Stimulated activated CD8-positive, alpha-beta memory T cell treated with anti-CD3 and anti-CD28 coated beads, Interleukin-15, amount 100 ng/mL, for 1 hour (primary cell): ENCODE measurements at places on chromosomes 1 and 21.

- DNase-seq, result no peak
These were observed 118.1 kb downstream of the DTL start for GRCh38 chr1:212153635-212154034.

GRCh38 chr1:177789956-177790355 lies 179.9 kb downstream of the SEC16B start:
- DNase-seq, result no peak

DNA sequence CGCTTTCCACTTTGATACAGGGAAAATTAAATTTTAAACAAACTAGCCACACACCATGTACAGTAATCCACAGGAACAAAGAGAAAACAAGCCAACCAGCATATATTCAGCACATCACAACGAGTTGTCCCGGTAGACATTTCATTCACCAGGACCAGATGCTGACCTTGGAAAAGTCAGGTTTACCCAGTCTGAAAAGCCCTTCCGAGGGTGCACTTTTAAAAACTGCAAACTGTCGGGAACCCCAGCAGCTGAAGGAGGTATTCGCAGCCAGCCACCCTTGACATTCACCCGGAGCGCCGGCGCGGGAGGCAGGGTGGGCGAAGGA lies 1.2 kb downstream of the MCOLN3 start:
- no peak for DNase-seq

DNA sequence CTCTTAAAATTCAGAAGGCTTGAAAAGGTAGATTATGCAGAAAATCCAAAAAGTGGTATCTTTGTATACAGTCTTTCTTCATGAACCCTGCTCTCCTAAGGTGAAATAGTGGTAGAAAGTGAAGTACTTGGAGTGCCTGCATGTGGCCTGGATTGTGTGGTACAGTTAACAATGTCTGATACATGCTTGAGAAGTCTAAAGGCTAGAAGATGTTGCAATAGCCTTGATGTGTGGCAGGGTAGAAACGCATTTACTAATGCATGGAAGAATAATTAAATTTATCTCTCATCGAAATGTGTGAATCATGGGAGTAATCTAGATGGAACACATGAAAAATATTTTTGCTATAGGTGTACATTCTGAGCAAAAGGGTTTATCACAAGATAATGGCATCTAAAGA lies 1632.3 kb upstream of the B3GALT2 start:
- no peak for DNase-seq

GRCh38 chr1:68254667-68255226 lies 22.4 kb upstream of the WLS start:
- DNase-seq, result no peak

DNA sequence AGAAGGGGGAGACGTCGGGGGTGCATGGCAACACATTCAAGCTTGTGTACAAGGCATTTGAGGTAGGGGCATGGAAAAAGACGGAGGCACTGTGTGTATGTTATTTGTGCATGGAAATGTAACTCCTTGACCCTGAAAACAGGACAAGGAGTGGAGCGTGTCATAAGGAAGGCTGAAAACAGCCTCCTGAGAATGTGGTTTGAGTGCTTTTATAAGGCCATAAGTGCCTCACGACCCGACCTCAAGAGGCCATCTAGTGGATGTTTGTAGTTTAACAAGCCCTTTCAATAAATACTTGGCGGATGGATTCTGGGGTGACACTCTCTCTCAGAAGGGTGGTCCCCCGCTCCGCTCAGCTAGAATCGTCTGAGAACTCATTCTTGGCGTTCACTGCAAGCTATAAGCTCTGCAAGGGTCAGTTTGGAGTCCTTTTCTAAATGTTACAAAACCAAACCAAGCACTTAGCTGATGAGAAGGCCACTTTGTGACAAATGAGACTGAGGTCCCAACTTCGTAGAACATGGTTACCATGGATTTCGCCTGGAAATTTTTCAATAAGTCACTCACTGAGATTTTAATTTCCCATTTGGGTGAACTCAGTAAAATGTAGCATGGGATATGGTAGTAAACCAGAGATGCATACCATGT lies 38.8 kb upstream of the CLCA4 start:
- no peak for DNase-seq

GRCh38 chr1:111730706-111731105 lies 8.5 kb downstream of the INKA2 start:
- DNase-seq, result no peak

GRCh38 chr1:188237573-188238348 lies 1409.0 kb downstream of the PLA2G4A start:
- DNase-seq, result no peak

DNA sequence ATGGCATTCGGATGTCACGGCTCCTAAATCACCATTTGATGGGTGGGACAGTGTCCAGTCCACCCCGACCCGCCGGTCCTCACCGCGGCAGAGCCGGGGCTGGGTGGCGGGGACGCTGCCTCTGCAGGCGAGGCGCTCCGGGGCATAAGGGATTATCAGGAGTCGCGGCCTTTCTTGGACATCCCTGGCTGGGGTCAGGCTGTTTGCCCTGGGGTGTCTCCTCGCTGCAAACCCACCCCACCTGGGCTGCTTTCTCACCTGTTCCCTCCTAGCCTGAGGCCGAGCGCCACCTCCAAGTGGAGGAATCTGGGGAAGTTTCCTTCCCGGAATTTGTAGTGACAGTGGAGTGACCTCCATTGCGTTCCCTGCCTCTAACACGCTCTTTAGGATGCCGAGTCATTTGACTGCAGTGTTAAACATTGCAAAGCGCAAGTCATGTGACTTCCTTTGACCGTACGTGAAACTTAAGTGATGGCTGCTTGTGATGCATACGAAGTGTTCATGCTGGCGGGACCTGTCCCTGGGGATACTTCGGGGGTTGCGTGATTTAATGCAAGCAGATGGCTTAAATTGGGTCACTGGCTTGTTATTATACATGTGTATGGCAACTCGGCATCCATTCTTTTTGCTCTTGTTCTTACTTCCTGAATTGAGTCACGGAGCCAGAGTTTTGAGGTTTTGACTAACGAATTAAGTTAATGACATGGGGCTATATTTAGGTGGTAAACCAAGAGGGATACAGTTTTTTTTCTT lies 536 bp downstream of the LGALS8 start:
- peak; percentile 27 for DNase-seq

DNA sequence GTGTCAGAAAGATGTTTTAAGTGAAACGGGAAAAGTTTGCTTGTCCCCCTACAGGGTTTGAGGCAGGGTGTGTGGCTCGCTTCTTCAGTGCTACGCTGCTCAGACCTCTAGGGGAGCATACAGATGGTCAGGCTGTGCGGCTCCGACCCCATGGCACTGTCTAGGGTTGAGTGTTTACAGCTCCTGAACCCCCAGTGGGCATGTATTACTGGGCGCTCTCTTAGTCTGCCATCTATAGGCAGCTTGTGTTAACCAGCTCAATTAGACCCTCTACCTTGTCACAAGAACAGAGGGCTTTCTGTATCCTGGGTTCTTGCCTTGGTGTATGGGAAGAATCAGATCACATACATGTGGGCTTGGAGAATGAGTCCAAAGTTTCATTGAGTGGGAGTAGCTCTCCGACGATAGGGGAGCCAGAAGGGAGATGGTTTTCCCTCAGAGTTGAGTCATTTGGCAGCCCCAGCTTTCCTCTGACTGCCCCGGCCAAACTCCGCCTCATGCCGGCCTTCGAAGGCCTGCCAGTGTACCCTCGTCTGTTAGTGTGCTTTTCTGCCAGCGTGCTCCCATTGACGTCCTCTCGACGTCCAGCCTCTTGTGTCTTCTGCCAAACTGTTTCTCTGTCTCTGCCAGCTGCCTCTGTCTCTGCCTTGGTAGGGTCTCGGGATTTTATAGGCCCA lies 38.6 kb upstream of the ADGRL4 start:
- no peak for DNase-seq

DNA sequence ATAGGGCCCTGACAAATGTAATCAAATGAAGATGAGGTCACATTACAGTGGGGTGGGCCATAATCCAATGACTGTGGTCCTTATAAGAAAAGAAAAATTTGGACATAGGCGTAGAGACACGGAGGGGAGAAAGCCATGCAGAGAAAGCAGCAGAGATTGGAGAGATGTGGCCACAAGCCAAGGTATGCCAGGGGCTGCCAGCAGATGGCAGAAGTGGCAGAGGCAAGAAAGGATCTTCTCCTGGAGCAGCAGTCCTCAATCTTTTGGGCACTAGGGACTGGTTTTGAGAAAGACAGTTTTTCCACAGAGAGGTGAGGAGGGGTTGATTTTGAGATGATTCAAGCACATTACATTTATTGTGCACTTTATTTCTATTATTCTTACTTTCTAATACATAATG lies 355.1 kb downstream of the NPHP4 start:
- DNase-seq, result no peak

GRCh38 chr21:36035381-36035791 lies 24.9 kb downstream of the SETD4 start:
- no peak for DNase-seq

GRCh38 chr1:94319319-94320102 lies 82.1 kb upstream of the ARHGAP29 start:
- no peak for DNase-seq

DNA sequence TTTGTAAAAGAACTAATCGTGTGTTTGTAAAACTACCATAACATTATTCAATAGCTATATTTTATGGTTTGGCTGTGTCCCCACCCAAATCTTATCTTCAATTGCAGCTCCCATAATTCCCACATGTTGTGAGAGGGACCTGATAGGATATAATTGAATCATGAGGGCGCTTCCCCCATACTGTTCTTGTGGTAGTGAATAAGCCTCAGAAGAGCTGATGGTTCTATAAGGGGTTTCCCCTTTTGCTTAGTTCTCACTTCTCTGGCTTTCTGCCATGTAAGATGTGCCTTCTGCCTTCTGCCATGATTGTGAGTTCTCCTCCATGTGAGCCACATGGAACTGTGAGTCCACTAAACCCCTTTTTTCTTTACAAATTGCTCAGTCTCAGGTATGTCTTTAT lies 1372.3 kb downstream of the AMY1C start:
- DNase-seq, result no peak

DNA sequence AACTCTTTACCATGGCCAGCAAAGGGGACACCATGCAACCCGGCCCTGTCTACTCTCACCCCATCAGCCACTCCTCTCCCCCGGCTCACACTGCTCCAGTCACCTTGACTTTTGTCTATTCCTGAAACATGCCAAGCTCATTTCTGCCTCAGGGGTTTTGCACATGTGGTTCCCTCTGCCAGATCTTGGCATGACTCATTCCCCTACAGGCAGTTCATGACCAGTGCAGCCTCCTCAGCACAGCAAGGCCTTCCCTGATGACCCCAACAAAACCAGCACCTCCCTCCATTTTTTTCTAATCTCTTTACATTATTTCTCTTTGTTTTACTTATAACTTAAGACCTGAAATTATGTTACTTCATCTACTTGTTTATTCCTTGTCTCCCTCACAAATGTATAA lies 58.6 kb upstream of the GJB5 start:
- DNase-seq, result no peak

DNA sequence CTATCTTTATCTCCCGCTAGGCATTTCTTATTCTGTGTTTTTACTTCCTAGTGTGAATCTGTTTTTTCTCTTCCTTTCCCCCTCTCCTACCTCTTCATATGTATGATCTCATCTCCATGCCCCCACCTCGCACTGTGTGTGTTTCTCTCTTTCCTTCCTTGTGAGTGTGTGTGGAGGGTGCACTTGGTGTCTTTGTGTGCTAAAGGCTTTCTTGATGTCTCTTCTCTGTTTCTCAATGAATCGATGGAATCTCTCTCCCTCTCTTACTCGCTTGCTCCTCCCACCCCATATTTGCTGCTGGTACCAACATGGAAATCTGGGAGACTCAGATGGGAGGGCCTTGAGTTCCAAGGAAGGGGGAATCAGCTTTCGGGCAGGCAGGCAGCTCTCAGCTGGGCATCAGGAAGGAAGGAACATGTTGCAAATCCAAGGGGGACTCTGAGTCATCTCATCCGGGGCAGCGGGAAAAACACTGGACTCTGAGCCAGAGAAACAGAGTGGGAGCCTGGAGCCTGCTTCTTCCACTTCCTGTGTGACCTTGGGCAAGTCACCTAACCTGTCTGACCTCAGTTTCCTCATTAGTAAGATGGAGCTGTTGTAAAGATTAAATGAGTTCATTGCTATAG lies 147.5 kb downstream of the PTPRU start:
- DNase-seq, result no peak

DNA sequence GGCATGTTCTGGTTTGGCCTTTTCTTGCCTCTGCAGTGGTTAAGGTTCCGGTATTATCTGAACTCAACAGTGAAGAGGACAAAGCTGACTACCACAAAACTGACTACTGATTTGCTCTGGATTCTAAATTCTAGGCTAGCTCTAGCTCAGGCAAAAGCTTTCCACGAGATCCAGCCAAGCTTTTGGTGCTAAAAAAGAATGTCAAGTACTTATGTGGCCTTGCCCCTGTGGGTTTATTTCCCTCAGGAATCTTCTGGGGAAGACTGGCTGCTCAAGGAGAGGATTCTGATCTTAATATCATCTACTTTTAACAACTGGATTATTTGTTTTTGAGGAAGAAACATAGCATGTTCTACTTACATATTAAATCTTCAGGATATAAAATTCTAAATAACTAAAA lies 26.1 kb upstream of the MTMR11 start:
- no peak for DNase-seq
